ENCODE measurements at places on chromosomes 3 and 15.

- DNase-seq: no peak
Measured at GRCh38 chr3:152688313-152688712, 146.6 kb upstream of the P2RY1 start.

GRCh38 chr3:174859756-174860155 lies 622 bp downstream of the NAALADL2 start:
- no peak for DNase-seq

GRCh38 chr3:30355622-30356021 lies 250.8 kb upstream of the TGFBR2 start:
- DNase-seq: no peak

DNA sequence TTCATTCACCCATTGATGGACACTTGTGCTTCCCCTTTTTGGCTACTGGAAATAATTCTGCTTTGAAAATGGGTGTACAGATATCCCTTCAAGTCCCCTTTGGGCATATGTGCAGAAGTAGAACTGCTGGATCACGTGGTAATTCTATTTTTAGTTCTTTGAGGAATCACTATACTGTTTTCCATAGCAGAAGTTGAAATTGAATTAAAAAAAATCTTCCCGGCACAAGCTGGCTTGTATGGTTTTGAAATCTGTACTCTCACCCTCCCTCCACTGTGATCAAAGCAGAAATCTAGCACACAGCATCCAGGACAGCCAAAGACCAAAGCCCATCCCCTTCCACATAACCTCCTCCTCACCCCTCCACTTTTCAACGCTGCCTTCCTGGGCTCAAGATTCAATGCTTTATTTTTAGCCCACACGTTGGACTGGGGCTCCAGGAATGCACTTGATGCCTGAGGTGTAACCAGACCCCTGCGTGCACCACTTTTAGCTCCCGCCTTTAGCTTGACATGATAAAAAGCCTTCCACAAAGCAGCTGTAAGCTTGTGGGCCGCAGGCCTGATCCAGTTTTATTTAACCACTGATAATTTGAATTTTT lies 29.9 kb downstream of the TMEM40 start:
- DNase-seq: no peak

- no peak for DNase-seq
Measured at GRCh38 chr3:56753206-56753820, 48.4 kb downstream of the ARHGEF3 start.

GRCh38 chr3:106342386-106342785 lies 473.6 kb upstream of the CBLB start:
- DNase-seq: no peak

DNA sequence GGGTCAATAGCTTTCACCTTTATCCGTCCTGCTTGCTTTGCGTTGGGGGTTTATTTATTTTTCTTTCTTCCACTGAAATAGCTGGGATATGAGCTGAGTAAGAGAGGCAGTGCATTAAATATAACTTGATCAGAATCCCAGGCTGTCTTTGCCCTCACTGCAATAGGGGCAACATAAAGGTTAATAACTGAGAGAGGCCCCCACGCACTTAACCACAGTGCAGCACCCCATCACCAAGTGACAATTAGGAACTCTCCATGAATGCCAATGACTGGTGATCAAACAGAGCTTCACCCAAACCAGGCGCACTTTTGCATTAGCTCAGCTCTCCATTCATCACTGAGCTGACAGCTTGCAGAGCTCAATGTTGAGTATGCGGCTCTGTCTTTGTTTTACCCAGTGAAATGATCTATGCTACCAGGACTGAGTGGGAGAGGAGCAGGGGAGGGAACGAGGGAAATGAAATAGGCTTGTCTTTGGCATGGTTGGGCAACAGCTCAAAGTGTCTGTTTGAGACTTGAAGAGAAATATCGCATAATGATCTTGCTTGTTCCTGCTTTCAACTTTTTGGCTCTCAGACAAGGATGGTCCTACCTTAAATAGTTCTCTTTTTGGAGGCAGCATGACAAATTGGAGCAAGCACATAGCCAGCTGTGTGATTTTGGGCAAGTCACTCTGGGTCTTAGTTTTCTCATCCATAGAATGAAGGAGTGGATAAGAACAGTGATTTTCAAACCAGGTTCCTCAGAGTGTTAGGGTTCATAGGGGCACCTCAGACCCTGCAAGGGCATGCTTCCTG lies 14.5 kb upstream of the GLCE start:
- no peak for DNase-seq

DNA sequence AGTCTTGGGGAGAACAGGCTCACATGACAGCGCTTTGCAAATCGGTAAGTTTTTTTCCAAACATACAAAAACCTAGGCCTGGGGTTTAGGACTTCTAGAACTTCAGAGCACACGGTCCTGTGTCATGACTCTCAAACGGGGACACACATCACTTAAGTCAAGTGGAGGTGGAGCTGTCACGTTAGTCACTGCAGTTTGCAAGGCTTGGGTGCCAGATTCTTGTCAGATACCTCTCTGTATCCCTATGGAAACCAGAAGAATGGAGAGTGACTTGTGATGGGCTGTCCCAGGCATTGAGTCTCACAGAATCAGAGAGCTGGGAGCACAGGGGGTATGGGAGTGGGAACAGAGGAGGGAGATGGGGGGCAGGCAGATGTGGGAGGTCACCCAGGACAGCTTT lies 64.8 kb downstream of the DUT start:
- DNase-seq: no peak

DNA sequence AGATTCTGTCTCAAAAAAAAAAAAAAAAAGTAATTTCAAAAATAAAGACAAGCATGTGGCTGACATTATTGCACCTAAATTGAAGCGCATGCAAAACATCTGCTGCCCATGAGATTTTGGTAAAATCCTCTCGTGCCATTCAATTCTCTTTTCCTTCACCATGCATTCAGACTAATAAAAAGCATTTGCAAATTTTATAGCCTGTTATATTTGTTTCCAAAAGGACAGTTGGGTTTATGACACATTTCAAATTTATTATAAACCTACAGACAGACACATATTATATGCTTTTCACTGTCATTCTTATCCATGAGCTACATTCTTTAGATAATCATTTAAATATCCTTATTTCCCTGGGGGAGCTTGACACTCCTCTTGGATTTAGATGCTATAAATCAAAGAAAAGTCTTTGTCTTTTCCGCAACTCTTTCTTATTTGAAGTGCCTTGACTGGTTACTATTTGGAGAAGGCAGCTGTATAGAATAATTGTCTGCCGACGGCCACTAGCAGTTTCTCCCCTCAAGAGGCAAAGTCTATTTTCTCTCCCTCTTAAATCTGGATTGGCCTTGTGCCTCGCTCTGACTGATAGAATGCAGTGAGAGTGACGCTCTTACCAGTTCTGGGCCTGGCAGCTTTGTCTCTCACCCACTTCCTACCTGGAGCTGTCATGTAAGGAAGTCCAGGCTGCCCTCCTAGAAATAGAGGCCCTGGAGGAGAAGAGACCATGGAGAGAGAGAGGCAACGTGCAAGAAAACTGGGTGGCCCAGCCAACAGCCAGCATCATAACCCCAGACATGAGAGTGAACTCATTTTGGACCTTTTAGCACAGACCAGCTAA lies 6.8 kb upstream of the LRIG1 start:
- peak; percentile 79 for DNase-seq

DNA sequence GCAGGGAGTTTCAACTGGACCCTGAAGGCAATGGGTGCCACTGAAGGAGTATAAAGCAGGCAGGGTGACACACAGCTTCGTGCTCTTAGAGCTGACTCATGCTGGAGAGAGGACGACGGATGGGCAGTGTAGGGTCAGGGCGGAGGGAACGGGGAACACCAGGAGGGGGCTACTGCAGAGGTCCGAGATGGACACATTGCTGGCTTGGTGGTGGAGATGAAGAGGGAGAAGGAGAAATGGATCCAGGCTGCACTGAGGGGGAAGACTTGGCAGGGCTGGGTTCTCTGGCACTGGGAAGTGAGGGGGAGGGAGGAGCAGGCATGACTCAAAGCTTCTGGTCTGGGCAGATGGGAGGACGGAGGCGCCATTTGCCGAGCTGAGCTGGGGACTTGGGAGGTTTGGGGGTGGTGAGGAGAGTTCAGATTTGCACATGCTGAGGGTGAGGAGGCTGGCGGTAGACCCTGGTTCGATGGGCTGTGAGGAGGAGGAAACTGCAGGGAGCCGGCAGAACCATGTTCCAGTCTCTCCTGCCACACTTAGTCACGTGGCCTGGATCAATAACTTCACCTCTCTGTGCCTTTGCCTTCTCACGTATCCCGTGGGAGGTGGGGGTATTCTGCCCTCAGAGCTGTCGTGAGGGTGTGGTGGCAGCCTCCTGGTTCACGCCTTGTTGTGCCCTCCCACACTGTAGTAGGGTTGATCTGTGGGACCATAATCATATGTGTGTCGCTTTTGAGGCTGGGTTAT lies 4.6 kb upstream of the KCTD6 start:
- no peak for DNase-seq

DNA sequence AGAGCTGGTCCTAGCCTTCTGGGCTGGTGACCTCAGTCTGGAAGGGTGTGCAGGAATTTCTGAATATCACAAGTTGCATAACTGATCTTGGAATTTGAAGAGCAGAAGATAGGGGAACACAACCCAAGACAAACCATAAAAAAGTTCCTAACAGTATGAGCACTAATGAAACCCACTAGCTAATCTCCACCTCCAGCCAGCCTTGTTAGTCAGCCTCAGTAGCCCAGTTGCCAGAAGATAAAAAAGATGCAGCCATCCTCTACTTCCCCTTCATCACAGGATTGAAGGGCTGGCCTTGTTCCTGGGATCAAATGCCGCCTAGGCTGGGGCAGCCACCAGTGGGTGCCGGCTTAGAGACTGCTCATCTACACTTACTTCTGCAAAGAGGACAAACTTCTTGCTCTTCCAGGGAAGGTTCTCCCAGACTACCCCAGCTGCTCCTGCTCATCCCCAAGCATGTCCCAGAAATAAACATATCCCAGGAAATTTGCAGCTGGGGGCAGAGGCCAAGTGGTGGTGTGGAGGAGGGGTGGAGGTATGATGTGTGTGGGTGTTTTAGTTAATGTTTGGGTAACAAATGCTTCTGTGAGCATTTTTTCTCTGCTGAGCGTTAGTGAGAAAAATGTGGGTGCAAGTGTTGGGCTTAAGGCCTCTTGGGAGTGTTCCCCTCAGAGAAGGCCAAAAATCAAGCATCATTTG lies 9.2 kb upstream of the ITGA11 start:
- DNase-seq: no peak

- DNase-seq: no peak
Measured at GRCh38 chr3:185896636-185897035, 41.2 kb downstream of the TRA2B start.

- DNase-seq: peak; percentile 84
Measured at GRCh38 chr15:65952391-65953053, 83.2 kb downstream of the RAB11A start.

DNA sequence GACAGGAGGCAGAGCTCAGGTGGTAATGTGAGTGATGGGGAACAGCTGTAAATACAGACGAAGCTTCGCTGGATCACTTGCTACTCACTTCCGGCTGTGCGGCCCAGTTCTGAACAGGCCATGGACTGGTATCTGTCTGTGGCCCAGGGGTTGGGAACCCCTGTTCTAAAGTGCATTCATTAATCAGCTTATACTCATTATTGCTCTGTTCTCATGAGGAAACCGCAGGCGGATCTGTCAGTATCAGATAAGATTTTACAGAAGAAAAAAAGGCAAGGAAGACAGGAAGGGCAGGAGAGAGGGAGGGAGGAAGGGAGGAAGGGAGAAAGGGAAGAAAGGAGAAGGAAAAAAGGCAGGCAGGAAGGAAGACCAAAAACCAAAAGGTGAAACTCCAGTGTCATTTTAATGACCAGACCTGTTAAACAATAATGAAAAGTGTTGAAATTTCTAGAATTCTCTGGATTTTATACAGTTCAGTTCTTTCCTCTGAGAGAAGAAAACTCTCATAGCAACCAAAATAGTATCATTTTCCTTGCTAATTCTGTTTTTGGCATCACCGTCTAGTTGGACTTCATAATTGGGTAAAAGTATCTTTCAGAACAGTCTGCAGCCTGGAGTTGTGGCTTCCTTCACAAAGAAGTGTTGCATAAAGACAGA lies 128.0 kb upstream of the PROK2 start:
- DNase-seq: no peak

- DNase-seq: peak; percentile 56
Measured at GRCh38 chr15:77527164-77527778, 105.4 kb downstream of the LINGO1 start.

GRCh38 chr3:170350515-170351413 lies 6.8 kb upstream of the SKIL start:
- DNase-seq: no peak

GRCh38 chr3:58020783-58021071 lies 12.5 kb downstream of the FLNB start:
- DNase-seq: no peak

DNA sequence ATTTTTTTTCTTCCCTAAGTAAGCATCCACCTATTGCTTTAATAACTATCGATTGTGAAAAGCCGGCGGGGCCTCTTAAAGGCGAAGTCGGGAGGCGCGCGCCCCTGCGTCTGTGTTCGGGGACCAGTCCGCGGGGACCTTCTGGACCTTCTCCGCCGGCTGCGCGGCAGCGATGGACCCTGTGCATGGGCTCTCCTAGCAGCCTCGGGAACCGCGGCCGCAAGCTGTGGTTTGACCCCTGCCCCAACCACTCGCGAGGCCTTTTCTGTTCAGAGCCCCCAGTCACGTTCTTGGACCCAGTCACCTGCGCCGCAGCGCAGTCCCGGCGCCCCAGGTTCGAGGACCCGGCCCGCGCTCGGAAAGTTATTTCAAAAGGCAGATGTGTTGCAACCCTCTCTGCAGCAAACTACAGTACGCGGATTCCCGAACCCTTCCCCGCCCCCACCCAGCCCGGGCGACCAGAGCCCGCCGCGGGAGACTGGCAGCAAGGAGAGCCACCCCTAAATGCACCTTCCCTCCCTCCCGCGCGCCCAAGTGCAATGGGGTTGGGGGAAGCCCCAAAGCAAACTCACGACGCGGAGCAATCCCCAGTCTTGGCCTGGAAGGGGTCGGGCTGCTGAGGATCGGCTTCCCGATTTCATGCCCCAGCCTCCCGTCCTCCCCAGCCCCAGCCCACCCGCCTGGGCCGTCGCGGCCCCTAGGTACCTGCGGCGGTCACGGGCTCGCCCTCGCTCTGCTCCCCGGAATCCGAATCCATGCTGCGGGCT lies 684 bp downstream of the TNFAIP8L3 start:
- DNase-seq: no peak

DNA sequence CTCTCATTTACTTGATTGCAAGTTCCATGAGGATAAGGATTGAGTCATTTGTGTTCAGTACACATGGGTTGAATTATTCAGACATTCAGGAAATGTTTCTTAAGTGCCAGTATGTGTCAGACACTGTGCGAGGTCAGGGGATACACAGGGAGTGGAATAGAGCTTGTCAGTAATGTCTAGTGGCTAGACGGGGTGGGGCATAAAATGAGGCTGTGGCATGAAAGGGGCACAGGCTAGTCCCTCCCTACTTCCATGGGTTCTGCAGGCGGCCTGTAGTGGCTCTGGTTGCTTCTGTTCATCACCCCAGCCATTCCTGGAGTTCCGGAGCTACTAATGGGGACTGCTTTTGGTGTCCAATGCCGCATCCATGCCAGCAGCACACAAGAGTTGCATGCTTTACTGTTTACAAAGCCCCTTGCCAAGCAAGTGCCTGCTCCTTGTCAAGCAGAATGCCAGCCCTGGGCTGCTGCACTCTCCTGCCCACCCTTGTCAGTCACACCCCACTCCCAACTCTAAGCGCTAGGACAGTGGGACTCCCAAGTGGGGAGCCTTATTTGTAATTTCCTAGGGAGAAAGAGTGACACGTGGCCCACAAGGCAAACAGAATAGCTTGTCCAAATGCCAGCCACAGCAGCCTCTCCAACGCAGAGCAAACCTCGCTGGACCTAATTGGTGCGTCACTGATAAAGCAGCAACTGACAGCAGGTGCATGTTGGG lies 70.8 kb downstream of the RAB11A start:
- no peak for DNase-seq

GRCh38 chr15:34102175-34102925 lies 467 bp downstream of the PGBD4 start:
- DNase-seq: no peak
